ENCODE measurements at places on chromosomes 11 and 22. TPM values are rescaled to one million over a fixed set of nuclear protein-coding genes. Genes with fewer than 3 reads are reported as not detected.

CRYAB gene
- total RNA-seq = 2,279 TPM

DNA sequence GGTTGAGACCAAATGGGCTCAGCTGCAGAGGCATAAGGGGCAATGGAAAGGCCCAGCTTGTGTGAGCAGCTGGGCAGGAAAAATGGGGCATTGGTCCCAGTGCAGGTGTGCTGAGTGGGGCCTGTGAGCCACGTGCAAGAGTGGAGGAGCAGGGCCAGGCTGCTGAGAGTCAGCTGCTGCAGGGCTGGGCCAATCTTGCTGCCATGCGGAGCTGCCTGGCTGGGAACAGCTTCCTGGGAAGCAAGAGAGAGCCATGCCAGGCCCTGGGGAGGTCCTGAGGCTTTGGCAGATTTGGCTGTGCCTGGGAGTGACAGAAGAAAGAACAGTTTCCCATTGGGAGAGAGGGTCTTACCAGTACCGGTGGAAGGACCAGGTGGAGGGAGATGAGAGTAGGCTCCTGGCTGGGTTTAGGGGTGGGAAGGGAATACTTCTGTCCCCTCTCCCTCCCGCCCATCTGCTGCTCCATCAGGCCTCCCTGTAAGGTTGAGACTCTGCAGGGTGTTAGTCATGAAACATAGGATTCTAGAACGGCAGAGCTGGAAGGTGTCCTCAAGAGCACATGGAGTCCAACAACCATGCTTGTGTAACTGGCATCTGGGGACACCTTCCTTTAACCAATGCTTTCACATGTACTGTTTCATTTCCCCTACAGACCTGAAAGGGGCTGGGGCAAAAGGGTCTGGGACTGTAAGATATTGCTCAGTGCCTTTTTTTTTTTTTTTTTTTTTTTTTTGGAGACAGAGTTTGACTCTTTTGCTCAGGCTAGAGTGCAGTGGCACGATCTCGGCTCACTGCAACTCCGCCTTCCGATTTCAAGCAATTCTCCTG lies 10.4 kb downstream of the SEPTIN3 start:
- DNase-seq = no peak

DNA sequence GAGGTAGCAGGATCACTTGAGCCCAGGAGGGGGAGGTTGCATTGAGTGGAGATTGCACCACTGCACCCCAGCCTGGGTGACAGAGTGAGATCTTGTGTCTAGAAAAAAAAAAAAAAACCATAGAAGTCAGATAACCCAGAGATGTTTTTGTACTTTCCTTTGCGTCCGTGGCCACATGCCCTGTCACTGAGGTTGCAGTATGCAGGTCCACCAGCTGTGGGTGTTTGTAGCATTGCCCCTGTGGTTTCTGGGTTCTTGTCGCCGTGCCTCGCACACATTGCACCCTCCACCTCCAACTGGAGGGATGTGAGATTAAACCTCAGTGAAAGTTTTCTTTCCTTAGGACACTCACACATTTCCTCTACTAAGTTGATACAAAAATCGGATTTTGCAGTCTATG lies 70.3 kb downstream of the TNRC6B start:
- DNase-seq = no peak

DNA sequence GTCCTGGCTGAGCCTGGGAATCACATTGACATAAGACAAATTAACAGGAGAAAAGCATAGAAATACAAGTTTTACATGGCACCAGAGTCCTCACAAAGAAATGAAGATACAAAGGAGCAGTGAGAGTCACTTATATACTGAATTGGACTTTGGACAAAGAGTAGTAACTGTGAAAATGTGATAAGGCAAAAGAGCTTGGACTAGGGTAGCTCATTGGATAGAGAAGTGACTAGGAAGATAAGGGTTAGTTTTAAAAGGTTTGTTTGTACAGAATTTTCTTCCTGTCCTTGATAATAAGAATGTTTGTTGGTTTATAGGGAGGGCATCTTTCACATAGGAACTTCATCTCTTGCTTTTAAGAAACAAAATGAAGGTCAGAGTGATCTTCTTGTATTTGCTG lies 17.9 kb upstream of the NUCB2 start:
- no peak for DNase-seq

GRCh38 chr11:7536100-7536499 lies 22.3 kb downstream of the PPFIBP2 start:
- no peak for DNase-seq

GRCh38 chr11:5691964-5692361 lies 2.4 kb downstream of the TRIM22 start:
- DNase-seq = no peak

DNA sequence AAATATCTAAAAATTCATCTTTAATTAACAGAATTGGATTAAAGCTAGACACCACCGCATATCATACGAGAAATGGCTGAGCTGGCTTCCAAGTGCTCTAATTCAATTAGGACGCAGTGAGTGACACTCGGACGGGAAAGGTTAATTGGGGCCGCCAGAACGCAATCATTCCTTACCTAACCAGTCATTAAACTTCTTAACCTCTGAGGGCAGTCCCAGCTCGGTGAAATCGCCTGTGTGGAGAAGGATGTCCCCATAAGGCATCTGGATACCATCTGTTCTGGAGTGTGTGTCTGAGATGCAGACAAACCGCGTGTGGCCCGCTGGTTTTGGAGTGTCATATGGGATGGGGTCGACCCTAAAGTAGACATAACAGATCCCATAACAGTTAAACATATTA lies 50.3 kb downstream of the MPPED2 start:
- DNase-seq = no peak

GRCh38 chr11:77204754-77205466 lies 76.9 kb downstream of the MYO7A start:
- DNase-seq = peak; percentile 65

- DNase-seq = no peak
Measured at GRCh38 chr22:21761086-21761485, 25.5 kb upstream of the YPEL1 start.

MMP11 gene
- total RNA-seq = 5.7 TPM

DNA sequence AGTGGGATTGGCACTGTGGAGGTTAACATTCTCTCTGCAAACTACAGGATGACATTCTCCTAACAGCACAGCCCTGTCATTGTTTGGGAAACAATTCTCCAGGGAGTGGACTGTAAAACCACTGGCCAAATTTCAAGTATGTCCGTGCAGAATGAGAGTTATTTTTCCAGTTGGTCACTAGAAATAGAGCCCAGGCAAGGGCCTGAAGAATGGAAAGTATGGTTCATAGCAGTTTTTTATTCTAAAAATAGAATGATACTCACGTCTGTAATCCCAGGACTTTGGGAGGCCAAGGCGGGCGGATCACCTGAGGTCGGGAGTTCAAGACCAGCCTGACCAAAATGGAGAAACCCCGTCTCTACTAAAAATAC lies 39.0 kb upstream of the CD44 start:
- no peak for DNase-seq

DNA sequence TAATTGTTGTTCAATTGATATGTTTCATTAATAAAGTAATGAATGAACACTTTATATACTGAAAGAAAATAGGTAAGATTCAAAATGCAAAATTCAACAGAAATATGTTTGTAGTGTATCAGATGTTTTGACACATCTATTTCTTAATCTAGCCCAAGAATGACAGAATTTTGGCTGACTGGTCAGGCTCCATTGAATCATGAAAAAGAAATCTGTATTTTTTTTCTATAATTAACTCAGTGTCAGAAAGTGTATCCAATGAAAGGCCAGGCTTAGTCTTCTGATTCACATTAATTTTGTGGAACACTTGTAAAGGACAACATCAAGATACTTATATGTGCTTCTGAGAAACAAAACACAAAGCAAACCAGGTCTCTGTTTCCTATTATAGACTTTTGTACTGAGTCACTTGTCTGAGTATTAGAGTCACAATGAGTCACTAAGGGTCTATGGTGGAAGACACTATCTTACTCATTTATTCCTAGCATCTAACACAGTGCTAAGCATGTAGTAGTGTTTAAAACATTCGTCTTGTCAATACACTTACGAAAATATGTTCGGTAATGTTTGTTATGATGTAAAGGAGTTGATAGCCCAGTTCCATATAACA lies 297.7 kb upstream of the CCDC90B start:
- no peak for DNase-seq

DNA sequence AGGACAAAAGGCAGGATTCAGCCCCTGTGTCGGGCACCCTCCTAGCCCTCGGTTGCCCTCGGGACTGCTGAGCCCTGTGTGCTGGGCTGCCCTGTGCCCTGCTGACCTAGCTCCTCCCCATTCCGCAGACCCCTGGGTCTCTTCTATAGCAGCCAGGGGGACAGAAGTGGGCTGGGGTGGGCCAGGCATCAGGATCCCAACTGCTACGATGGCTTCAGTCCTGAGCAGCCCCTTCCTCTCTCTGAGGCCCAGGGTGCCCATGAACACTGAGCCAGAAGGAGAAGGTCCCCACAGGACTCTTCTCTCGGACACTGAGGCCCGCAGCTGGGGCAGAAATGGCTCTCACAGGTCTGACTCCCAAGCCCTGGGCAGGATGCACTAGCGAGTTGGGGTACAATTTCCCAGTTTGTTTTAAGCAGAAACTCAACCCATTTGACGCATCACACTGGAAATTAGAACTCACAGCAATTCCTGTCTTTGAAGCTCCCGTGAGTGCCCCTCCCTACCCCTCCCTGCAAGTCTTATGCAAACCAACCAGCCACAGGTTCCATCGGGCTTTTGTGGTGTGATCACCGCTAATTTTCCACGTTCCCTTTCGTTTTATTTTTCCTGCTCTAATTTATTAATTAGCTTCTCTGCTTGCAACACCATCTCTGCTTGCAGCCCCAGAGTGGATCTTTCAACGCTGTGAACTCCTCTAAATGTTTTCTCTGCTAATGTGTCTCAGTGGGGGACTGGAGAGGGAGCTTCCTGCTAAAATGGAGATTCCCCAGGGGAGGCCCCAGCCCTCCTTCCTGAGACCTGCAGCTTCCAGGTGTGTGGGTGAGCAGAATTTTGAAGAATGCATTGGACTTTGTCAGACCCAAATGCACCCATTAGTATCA lies 56.7 kb downstream of the PHF21B start:
- DNase-seq = no peak

DNA sequence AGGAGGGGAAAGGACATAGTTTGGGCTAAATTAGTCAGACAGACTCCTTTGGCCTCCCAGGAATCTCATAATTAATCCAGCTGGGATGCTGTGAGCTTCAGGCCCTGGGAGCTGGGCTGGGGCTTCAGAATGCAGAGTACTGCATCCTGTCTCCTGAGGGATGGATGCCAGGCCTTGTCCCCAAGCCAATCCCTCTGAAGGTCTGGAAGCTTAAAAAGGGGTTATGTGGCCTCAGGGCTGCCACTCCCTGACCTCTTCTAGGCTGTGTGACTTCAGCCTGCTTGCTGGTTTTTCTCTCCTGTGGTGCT lies 6.9 kb upstream of the LRRC32 start:
- no peak for DNase-seq

- DNase-seq = no peak
Measured at GRCh38 chr11:94134651-94135512, 6.2 kb downstream of the PANX1 start.

DNA sequence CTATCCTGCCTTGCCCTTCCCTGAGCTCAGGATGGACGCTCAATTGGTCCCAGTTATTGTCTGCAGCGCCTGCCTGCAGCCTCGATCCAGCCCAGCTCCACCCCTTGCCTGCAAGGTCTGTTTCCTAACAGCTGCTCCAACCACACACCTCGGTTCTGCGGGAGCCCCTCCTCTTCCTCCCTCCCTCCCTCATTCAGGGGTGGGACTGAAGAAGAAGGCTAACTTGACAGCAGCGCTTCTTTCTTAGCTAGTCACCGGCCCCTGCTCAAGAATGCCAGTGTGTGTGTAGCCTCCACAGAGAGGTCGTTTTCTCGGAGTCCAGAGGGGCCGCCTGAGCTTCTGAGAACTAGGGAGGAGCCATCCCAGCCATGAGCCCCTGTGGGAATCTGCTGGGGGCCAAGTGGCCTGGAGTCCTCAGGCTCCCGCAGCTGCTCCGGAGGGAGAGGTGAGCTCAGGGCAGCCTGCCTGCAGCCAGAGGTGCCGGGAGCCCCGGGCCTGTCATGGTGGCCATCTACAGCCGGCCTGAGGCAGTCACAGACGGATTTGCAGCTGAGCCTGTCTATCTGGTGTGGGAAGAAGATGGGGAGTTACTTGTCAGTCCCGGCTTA lies 36.1 kb downstream of the LIMK2 start:
- peak; percentile 86 for DNase-seq

GALR3 gene
- total RNA-seq = not detected

GLYATL2 gene
- not detected for total RNA-seq

- no peak for DNase-seq
Measured at GRCh38 chr11:69655479-69656428, 14.8 kb downstream of the CCND1 start.

DNA sequence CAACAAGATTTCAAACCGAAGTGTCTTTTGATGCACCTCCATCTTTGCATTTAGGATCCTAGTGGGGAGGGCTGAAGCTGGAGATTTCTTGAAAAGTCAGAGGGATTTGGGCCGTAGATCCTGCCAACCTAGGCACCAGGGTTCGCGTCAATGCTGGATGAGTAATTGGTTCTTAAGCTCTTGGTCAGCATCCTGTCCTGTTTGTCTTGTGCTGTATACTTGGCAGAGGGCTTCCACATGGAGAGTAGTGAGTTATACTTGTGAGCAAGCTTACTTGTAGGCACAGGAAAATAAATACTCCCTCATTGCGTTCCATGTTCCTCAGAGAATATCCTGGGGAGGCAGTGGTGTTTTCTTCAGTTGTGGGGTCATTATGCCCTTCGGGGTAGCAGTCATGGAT lies 12.6 kb downstream of the INSC start:
- DNase-seq = no peak

OMP gene
- not detected for total RNA-seq

PATE4 gene
- not detected for total RNA-seq

- no peak for DNase-seq
Measured at GRCh38 chr22:33803371-33804282, 116.6 kb downstream of the LARGE1 start.

GRCh38 chr22:36155702-36156101 lies 4.9 kb downstream of the APOL3 start:
- DNase-seq = no peak

DNA sequence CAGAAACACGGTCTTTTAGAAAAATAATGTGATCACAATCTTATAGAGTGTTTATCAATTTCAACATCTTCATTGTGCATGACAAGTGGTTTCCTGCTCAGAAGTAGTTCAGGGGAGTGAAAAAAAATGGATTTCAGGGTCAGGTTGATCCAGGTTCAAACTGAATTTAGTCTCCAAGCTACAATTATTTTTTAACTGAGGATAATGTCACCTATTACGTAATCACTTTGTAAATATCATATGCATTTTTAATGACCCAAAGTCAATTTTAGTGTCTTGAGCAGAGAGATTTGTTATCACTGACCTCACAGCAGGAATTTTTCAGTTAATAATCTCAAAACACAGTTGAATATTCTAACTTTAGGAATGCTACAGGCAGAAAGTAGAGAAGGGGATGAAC lies 627.2 kb upstream of the LUZP2 start:
- DNase-seq = no peak

DNA sequence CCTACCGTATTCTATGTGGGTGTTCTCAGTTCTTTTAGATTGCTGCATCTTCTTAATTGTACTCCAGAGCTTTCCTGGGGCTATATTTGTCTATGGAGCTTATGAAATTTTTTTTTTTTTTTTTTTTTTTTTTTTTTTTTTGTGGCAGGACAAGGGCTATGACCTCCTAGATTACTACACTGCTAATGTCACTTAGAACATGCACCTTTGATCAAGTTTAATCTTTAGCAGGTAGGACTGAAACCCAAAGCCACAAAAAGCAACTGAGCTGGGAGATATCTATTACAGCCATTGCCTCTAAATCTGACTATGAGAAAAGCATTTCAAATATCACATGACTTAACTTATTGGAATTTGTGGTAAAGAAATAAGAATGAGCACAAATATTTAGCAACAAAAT lies 21.7 kb upstream of the ABTB2 start:
- no peak for DNase-seq

POU2AF2 gene
- not detected for total RNA-seq

GRCh38 chr11:64742889-64743590 lies 902 bp downstream of the RASGRP2 start:
- peak; percentile 97 for DNase-seq

Measured in mesenteric fat pad (tissue), 1 donor.